ENCODE measurements at places on chromosomes 12 and 14. TPM values are rescaled to one million over a fixed set of nuclear protein-coding genes. Genes with fewer than 3 reads are reported as not detected.

Gene VWF
- total RNA-seq = 275 TPM

Gene SLCO1B1
- not detected for total RNA-seq

Gene RFX4
- total RNA-seq = not detected

Gene RAD9B
- 0.62 TPM for total RNA-seq

Gene NKX2-8
- not detected for total RNA-seq

Gene TAS2R7
- total RNA-seq = not detected

Gene TAS2R31
- 0.67 TPM for total RNA-seq

Gene PPM1H
- total RNA-seq = 8.5 TPM

Gene GOLT1B
- 14.8 TPM for total RNA-seq

Gene FOXN4
- total RNA-seq = not detected

Gene SIRT4
- 10.2 TPM for total RNA-seq

Gene LUM
- 52.0 TPM for total RNA-seq

Gene PLEKHD1
- total RNA-seq = 0.37 TPM

Measured in left ventricle myocardium superior (tissue), 1 donor.